ENCODE measurements at places on chromosomes 6 and 20. TPM values are rescaled to one million over a fixed set of nuclear protein-coding genes. Genes with fewer than 3 reads are reported as not detected.

- H3K27ac ChIP-seq = no peak overlapping the region
- H3K4me1 ChIP-seq = no peaks in the 10 kb centered on the region
These were observed 502.0 kb downstream of the BMP2 start for GRCh38 chr20:7269452-7269851.

GRCh38 chr20:2163312-2163711 is 61.7 kb downstream of the STK35 start:
- H3K4me1 ChIP-seq = no peaks in the 10 kb centered on the region
- no peak overlapping the region for H3K27ac ChIP-seq
- H3K4me3 ChIP-seq = no peak overlapping the region
- DNase-seq = no peak

CCDC170 gene
- not detected for total RNA-seq

HTR1E gene
- total RNA-seq = not detected

BMP5 gene
- total RNA-seq = not detected

SLC22A3 gene
- total RNA-seq = 29.6 TPM

DNA sequence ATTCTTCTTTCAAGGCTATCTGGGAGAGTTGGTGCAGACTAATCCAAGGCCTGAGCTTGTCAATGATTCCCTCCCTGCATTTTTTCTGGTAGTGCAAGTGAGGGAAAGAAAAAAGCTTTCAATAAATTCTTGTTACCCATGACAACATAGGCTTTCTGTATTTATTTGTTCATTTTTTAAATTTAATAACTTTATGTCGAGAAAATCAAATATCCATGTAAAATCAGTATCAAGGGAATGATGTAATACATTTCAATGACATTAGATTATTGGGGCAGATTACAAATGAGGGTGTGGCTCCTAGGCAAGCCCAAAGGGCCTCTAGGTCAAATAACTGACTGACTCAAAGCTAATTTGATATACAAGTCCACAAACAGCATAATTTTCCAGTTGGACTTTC is 104.0 kb downstream of the GJA1 start:
- H3K4me3 ChIP-seq = no peak overlapping the region
- H3K27ac ChIP-seq = no peak overlapping the region
- no peak for DNase-seq
- H3K4me1 ChIP-seq = no peaks in the 10 kb centered on the region
- no peaks in the 10 kb centered on the region for H3K27me3 ChIP-seq
- no peaks in the 10 kb centered on the region for H3K36me3 ChIP-seq

DNA sequence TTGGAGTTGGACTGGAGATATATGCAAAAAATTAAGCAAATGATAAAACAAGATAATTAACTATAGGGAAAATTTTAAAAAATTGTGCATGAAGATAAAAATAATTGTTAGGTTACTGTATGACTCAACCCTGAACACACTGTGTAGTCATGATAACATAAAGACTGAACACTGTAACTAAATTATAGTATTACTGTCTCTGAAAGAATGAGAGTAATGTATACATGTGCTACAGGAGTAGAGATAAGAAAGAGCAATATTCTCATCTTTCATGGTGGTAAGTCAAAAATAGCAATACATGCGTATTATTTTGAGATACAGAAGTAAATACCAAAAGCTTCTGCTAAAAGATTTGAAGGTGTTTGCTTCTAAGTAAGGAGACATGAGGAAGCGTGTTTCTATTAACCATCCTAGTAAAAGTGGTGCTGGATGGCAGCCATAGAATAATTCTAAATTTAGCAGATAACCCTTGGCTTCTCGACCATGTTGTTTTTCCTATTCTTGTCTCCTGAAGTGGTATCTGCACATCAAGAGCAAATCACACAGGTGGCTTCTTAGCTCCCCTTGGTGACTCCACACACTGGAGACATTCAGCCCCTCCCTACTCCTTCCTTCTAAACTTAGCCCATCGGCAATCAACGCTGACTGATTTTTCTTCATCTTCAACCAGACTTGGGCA is 390.6 kb upstream of the PLCB4 start:
- H3K4me3 ChIP-seq = no peak overlapping the region
- no peak overlapping the region for H3K27ac ChIP-seq
- H3K36me3 ChIP-seq = no peaks in the 10 kb centered on the region
- no peaks in the 10 kb centered on the region for H3K27me3 ChIP-seq
- DNase-seq = no peak

- peaks cover under 1% of the 10 kb centered on the region for H3K4me1 ChIP-seq
- H3K27me3 ChIP-seq = no peaks in the 10 kb centered on the region
- no peak overlapping the region for H3K4me3 ChIP-seq
- DNase-seq = no peak
- H3K36me3 ChIP-seq = no peaks in the 10 kb centered on the region
These were observed 58.7 kb downstream of the ARHGAP18 start for GRCh38 chr6:129651291-129651691.

GRCh38 chr20:35048739-35049138 is 43.9 kb downstream of the TRPC4AP start:
- no peak for DNase-seq
- H3K27ac ChIP-seq = no peak overlapping the region
- H3K4me1 ChIP-seq = peaks cover 15% of the 10 kb centered on the region

DNA sequence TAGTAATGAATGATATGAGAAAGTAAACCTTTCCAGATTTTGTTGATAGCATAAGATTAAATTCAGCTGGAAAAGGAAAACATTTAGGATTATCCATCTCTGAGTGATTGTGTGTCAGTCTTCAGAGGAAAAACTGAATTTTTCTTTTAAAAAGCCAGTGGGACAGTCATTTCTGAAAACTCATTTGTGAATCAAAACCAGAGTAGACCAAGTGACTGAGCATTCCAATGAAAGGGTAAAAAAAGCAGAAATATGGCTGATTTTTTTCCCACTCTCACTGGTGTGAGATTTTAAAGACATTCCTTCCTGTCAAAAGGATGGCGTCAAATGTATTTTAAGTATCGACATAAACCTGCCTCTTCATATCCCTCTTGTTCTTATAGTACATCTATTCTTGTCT is 214.0 kb downstream of the GMPR start:
- no peak overlapping the region for H3K27ac ChIP-seq
- no peaks in the 10 kb centered on the region for H3K36me3 ChIP-seq
- H3K27me3 ChIP-seq = no peaks in the 10 kb centered on the region
- no peak for DNase-seq

EIF2S2 gene
- 19.3 TPM for total RNA-seq
